ENCODE measurements at places on chromosomes 11 and 22.

- DNase-seq = no peak
These were observed 211.7 kb upstream of the B3GAT1 start for GRCh38 chr11:134623711-134624110.

- DNase-seq = no peak
These were observed 3.4 kb downstream of the WEE1 start for GRCh38 chr11:9576701-9577381.

DNA sequence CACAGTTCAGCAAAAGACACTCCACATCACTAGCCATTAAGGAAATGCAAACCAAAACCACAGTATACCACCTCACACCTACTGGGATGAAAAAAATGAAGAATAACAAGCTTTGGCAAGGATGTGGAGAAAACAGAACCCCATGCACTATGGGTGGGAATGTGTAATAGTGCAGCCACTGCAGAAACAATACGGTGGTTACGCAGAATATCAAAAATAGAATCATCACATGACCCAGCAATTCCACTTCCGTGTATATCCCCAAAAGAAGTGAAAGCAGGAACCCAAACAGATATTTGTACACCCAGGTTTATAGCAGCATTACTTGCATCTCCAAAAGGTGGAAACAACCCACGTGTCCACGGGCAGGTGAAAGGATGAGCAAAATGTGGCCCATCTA is 20.8 kb downstream of the CARS1 start:
- no peak for DNase-seq

- no peak for DNase-seq
These were observed 185.0 kb downstream of the NELL1 start for GRCh38 chr11:20854215-20854955.

DNA sequence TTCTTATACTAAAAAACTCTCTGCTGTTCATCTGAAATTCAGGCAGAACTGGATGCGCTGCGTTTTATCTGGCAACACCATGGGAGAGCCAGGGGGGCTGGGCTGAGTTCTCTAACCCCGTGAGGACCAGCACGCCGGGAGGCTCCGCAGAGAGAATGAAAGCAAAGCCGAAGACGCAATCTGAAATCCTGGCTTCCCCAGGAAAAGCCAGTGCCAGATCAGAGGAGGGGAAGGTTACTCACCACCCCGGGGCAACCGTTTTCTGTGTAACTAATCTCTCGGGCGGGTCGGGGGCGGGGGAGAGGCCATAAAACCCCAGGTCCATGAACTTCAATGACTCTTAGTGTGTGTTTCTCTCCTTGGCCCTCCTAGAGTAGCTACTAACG is 99.4 kb downstream of the SHANK2 start:
- DNase-seq = no peak

GRCh38 chr11:122977470-122978298 is 4.0 kb downstream of the BSX start:
- peak; percentile 20 for DNase-seq

GRCh38 chr22:19730198-19730597 is 6.9 kb downstream of the GP1BB start:
- no peak for DNase-seq

GRCh38 chr22:40001800-40002577 is 7.2 kb downstream of the FAM83F start:
- DNase-seq = no peak

DNA sequence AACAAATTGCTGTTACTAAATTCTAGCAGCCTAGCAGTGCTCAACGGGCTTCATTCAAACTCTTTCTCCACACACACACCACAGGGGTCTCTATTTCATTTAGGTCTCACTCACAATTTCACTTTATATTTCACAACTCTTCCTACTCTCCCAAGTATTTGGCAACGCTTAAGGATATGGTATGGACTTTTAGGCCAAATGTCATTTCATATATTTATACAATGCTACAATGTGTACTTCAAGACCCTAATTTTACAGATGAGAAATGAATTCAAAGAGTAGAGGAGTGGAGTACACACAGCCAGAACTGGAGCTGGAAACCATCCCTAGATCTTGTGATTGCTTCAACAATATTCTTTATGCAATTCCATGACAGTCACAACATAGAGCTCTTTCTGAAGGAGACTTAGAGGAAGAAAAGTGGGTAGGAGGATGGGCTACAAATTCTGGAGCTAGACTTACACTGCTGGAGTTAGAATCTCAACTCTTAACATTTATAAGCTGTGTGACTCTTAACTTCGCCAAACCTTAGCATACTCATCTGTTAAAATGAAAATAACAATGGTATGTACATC is 2.5 kb upstream of the MS4A13 start:
- no peak for DNase-seq

DNA sequence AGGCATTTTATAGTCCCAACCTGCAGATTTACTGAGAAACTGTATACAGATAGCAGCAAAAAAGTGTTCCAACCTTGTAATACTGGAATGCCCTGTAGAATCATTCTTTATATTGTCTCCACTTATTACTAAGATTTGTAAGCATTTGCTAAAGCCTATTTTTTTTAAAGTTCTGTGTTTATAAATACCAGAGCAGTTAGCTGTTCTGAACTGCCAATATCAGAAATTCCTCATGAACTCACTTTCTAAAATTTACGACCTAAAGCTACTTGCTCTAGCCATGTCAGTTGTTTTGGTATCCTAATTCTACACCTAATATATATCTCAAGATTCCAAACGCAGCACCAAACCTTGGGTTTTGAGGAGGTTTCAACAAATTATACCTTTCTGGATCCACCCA is 103.2 kb downstream of the C11orf65 start:
- DNase-seq = no peak

- DNase-seq = peak; percentile 85
These were observed 539 bp downstream of the SIRT3 start for GRCh38 chr11:235609-235996.

- DNase-seq = no peak
These were observed 65.9 kb downstream of the ADAMTS15 start for GRCh38 chr11:130514316-130514715.

- no peak for DNase-seq
These were observed 159 bp downstream of the FZD4 start for GRCh38 chr11:86955111-86955360.

All from activated CD4-positive, alpha-beta T cell treated with anti-CD3 and anti-CD28 coated beads for 36 hours (primary cell).